ENCODE measurements at places on chromosomes 2 and 18. TPM values are rescaled to one million over a fixed set of nuclear protein-coding genes. Genes with fewer than 3 reads are reported as not detected.

DNA sequence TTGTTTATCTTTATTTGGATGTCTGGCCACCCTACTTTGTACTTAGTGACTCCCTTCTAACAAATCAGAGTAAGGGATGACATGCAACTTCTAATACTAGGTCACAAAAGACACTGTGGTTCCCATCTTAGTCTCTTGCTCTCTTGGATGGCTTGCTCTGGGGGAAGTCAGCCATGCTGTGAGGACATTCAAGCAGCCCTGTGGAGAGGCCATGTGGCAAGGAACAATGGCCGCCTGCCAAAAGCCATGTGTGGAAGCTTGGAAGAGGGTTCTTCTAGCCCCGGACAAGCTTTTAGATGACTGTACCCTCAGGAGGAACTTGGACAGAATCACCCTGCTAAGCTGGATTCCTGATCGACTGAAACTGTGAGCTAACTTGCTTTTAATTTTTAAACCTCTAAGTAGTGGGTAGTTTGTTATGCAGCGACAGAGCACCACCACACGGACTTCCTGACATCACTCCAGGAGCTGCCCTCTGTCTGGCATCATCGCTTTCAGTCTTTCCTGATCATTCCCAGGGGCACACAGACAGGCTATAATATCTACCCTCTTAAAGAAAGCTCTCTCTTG, 116.8 kb upstream of the ODC1 start:
- H3K27me3 ChIP-seq = no peaks in the 10 kb centered on the region
- H3K4me1 ChIP-seq = peaks cover 8% of the 10 kb centered on the region
- no peaks in the 10 kb centered on the region for H3K36me3 ChIP-seq
- no peak overlapping the region for H3K27ac ChIP-seq

Gene STEAP3
- 25.4 TPM for total RNA-seq

- no peak overlapping the region for H3K4me3 ChIP-seq
- no peaks in the 10 kb centered on the region for H3K27me3 ChIP-seq
- H3K36me3 ChIP-seq = no peaks in the 10 kb centered on the region
- DNase-seq = no peak
Measured at GRCh38 chr2:162381851-162382250, 37.9 kb downstream of the GCA start.

- H3K4me3 ChIP-seq = no peak overlapping the region
- peaks cover 25% of the 10 kb centered on the region for H3K4me1 ChIP-seq
- no peaks in the 10 kb centered on the region for H3K36me3 ChIP-seq
- H3K27me3 ChIP-seq = no peaks in the 10 kb centered on the region
- peak; percentile 80 for DNase-seq
Measured at GRCh38 chr2:85179541-85179940, 46.3 kb downstream of the TCF7L1 start.

DNA sequence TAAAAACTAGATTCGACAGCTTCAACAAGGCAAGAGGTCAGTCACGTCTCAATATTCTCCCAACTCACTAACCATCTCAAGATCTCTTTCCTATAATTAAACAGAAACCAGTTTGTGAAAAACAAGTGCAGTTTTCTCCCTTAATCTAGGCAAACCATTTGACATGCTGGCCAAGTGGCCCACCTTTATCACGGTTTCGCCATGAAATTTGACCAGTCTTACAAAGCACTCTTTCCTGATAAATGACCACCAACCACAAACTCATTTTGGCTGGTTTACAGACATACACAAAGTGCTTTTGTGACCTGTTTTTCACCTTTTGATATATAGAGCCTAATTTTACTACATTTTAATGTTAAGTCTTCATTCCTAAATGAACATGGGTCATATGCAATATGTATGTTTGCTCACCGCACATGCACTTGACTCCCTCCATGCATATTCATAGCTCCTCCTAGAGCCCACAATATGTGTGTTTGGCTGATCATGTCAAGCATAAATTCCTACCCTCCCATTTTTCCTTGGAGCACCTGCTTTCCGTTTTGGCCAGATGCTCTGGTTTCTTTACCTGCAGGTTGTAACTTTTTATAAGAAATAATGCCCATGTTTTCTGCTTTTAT, 385.1 kb downstream of the RAD51AP2 start:
- no peak overlapping the region for H3K27ac ChIP-seq
- no peaks in the 10 kb centered on the region for H3K27me3 ChIP-seq
- H3K4me3 ChIP-seq = no peak overlapping the region
- no peaks in the 10 kb centered on the region for H3K4me1 ChIP-seq

DNA sequence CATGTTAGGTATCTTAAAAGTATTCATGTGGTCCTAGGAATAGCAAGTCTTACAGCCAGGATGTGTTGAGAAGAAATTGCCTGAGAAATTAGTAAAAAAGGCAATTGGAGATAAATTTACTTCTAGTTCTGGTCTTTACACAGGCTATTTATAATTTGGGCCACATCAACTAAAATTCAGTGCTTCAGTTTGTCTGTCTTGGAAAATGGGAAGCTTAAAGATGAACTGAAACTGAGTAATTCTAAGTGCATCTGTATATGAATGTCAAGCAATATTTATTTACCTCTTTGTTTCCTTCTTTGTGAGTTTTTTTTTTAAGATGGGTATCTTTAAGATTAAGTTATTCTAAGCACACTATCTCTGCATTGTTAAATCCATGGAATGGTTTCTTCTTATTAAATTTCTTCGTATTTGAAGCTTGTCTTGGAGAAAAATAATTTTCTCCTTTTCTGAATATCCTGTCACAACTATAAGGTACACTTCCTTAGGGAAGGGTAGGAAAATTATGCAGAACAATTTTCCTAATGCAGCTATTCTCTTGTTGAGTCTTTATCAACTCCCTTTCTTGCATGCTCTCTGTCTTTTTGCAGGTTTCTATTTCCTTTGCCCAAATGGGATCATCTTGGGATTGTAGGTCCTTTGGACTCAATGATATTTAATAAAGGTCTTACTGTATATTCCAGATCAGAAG, 39.7 kb upstream of the MMADHC start:
- H3K27ac ChIP-seq = no peak overlapping the region
- no peaks in the 10 kb centered on the region for H3K36me3 ChIP-seq
- no peaks in the 10 kb centered on the region for H3K27me3 ChIP-seq
- H3K4me1 ChIP-seq = no peaks in the 10 kb centered on the region
- DNase-seq = no peak

Gene TMEM214
- total RNA-seq = 74.8 TPM

DNA sequence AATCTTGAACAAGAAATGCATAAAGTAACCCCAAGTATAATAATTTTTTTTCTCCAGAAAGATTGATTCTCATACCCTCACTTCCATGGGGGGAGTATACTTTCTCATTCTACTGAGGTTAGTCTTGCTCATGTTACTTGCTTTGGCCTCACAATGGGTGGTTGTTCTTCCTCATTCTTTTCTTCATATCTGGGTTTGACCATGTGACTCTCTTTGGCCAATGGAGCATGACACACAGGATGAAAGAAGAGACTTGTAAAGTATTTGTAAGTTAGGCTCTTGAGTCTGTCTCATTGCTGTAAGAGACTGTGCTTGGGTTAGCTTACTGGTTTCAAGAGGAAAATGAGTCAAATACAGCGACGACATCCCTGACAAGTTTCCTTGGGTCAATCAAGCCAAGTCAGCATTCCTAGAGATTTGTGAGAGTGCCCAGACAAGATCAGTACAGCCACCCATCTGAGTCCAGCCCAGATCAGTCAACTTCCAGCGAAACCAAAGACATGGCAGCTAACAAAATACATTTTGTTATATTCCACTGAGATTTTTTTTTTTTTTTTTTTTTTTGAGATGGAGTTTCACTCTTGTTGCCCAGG, 970.2 kb downstream of the BCL11A start:
- no peaks in the 10 kb centered on the region for H3K36me3 ChIP-seq
- no peaks in the 10 kb centered on the region for H3K27me3 ChIP-seq
- H3K4me1 ChIP-seq = no peaks in the 10 kb centered on the region

DNA sequence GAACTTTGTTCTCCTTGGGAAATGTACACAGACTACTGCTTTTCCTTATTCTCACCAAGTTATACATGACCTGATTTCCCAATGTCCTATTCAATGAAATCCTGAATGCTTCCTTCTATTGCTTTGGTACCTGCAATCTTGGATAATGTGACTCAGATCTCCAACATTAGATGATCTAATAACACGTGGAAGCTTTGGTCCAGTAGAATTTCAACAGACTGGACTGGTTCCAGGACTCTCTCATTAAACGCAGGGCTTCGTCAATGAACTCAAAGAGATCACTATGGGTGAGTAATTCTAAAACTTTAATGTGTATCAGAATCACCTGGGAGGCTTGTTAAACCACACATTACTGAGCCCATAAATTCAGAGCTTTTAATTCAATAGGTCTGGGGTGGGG, 413.6 kb upstream of the KCNH7 start:
- H3K36me3 ChIP-seq = no peaks in the 10 kb centered on the region
- no peak overlapping the region for H3K4me3 ChIP-seq
- H3K27ac ChIP-seq = no peak overlapping the region
- no peak for DNase-seq

DNA sequence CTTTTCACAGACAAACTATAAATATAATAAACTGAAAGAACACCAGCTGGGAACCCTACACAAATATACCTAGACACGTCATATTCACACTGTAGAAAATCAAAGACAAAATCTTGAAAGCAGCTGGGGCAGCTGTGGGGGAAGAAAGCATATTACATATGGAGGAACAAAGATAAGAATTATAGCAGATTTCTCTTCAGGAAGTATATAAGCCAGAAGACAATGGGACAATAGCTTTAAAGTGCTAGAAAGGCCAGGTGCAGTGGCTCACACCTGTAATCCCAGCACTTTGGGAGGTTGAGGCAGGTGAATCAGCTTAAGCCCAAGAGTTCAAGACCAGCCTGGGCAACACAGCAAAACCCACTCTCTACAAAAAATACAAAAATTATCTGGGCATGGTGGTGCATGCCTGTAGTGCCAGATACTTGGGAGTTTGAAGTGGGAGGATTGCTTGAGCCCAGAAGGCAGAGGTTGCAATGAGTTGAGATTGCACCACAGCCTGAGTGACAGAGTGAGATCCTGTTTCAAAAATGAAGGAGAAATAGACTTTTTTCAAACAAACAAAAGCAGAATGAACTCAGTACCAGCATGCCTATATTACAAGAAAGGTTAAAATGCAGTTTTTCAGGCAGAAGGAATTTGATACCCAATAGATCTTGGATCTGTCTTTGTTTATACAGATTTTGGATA, 26.8 kb upstream of the ERCC3 start:
- DNase-seq = no peak
- no peak overlapping the region for H3K27ac ChIP-seq
- no peaks in the 10 kb centered on the region for H3K27me3 ChIP-seq
- peaks cover 21% of the 10 kb centered on the region for H3K36me3 ChIP-seq
- no peaks in the 10 kb centered on the region for H3K4me1 ChIP-seq

Gene MAL
- total RNA-seq = 477 TPM

Gene LYG2
- total RNA-seq = not detected

- H3K27ac ChIP-seq = no peak overlapping the region
- no peaks in the 10 kb centered on the region for H3K27me3 ChIP-seq
- no peaks in the 10 kb centered on the region for H3K36me3 ChIP-seq
- DNase-seq = no peak
- no peaks in the 10 kb centered on the region for H3K4me1 ChIP-seq
- no peak overlapping the region for H3K4me3 ChIP-seq
Measured at GRCh38 chr2:170086751-170087412, 91.1 kb upstream of the MYO3B start.

DNA sequence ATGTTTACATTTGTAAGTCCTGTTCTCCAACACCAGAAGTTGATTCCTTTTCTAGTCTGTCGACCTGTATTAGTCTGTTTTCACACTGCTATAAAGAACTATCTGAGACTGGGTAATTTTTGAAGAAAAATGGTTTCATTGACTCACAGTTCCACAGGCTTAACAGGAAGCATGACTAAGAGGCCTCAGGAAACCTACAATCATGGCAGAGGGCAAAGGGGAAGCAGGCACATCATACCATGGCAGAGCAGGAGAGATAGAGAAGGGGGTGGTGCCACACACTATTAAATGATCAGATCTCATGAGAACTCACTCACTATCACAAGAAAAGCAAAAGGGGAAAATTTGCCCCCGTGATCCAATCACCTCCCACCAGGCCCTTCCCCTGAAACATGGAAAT, 112.8 kb upstream of the MAP3K20 start:
- H3K27ac ChIP-seq = no peak overlapping the region
- no peaks in the 10 kb centered on the region for H3K27me3 ChIP-seq
- H3K4me1 ChIP-seq = peaks cover 6% of the 10 kb centered on the region
- no peak for DNase-seq

Gene DNAJC5G
- not detected for total RNA-seq

DNA sequence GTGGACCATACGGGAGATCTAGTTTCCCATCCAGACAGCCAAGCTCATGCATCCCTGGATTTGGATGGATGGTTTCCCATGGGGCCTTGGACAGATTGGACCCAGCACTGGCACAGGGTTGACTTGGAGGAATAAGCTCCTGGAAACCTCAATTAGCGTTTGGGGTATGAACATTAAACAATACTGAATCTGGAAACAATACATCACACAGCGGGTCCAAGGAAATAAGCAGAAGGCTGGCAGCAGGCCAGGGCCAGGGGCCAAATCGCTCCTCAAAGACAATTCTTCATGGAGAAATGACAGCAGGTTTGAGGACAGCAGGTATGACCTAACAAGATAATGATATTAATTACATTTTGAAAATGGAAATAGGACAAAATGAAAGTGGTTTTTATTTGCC, 540.6 kb downstream of the RIT2 start:
- no peaks in the 10 kb centered on the region for H3K36me3 ChIP-seq
- H3K4me3 ChIP-seq = no peak overlapping the region
- DNase-seq = no peak
- H3K27me3 ChIP-seq = no peaks in the 10 kb centered on the region

GRCh38 chr2:11550901-11551568, 17.2 kb downstream of the GREB1 start:
- H3K4me3 ChIP-seq = no peak overlapping the region
- H3K4me1 ChIP-seq = no peaks in the 10 kb centered on the region
- no peak overlapping the region for H3K27ac ChIP-seq
- no peak for DNase-seq

Gene APCDD1
- 22.9 TPM for total RNA-seq

- peak overlapping the region; percentile 33 for H3K27ac ChIP-seq
- H3K4me1 ChIP-seq = peaks cover 13% of the 10 kb centered on the region
- no peak overlapping the region for H3K4me3 ChIP-seq
- H3K27me3 ChIP-seq = peaks cover 55% of the 10 kb centered on the region
- DNase-seq = peak; percentile 86
Measured at GRCh38 chr2:170815746-170816503, 762 bp upstream of the GAD1 start.

DNA sequence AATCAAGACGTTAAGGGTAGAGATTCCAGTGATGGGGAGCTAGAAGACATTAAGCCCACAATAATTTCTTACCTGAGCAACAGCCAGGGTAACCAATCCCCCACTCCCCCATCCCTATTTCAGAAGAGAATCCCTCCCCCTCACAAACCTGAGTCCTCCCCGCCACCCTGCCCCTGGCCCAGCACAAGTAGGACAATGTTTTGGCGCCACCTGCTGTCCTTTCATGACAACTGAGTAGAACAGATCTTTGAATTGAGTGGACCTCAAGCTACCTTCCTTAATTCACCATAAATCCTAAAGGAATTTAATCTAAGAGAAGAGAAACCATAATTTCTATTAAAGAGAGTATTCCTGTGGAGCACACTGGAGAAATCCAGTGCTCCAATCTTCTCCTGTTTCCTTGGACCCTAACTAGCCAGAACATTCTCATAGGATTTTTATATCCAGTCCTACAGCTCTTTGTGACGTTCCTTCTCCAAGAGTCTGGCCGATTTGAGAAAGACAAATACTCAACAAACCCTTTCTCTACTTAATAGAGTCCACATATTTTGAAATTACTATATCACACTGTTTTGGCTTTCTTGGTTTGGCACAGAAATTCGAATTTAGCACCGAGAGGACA, 41.1 kb downstream of the NHEJ1 start:
- peaks cover 21% of the 10 kb centered on the region for H3K4me1 ChIP-seq
- no peaks in the 10 kb centered on the region for H3K36me3 ChIP-seq
- no peak overlapping the region for H3K27ac ChIP-seq
- H3K27me3 ChIP-seq = no peaks in the 10 kb centered on the region
- no peak overlapping the region for H3K4me3 ChIP-seq
